BJ (cell line): ENCODE measurements at places on chromosomes 2 and 18.

GRCh38 chr2:101140978-101141655 lies 10.1 kb downstream of the TBC1D8 start:
- DNase-seq: no peak

GRCh38 chr2:14975381-14975780 lies 342.9 kb downstream of the LRATD1 start:
- DNase-seq: no peak

- no peak for DNase-seq
Observed at GRCh38 chr2:219697811-219698747, 70.6 kb downstream of the SLC4A3 start.

- peak; percentile 99 for DNase-seq
Observed at GRCh38 chr18:67864677-67865340, 348.3 kb upstream of the DSEL start.

DNA sequence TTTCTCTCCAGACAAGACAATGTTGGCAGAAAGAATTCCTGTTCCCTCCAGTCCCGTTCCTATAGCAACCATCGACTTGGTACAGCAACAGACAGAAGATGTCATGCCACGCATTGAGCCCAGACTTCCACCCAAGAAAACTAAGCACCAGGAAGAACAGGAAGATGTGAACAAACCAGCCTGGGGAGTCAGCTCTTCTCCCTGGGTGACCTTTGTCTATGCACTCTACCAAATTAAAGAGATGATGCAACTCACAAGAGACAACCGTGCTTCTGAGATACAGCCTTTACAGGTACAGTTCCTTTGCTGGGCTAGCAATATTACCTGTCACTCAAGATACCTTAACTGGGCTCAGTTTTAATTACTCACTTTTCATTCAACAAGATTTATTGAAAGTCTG lies 37.1 kb downstream of the NEMP2 start:
- DNase-seq: no peak

DNA sequence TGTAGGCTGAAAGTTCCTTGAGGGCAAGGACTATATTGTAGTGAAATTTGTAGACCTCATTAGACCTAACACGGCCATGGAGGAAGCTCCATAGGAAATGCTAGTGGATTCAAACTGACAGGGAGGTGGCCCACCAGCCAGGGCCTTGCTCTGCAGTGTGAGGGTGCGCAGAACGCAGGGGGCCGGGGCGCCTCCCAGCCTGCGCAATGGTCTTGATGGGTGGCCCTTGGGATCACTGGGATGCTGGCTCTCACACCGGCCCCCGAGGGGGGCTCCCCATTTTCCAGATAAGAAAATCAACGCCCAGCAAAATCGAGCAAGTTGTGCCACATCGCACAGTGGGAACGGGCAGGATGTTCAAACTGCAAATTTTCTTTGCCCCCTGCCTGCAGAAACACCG lies 655.4 kb downstream of the GALR1 start:
- DNase-seq: no peak

- DNase-seq: no peak
Observed at GRCh38 chr2:9219027-9219445, 12.4 kb downstream of the ASAP2 start.

- no peak for DNase-seq
Observed at GRCh38 chr2:61670591-61671501, 132.7 kb upstream of the XPO1 start.

- no peak for DNase-seq
Observed at GRCh38 chr2:165905854-165906253, 47.7 kb downstream of the TTC21B start.

- no peak for DNase-seq
Observed at GRCh38 chr2:39510140-39510539, 73.1 kb upstream of the MAP4K3 start.

DNA sequence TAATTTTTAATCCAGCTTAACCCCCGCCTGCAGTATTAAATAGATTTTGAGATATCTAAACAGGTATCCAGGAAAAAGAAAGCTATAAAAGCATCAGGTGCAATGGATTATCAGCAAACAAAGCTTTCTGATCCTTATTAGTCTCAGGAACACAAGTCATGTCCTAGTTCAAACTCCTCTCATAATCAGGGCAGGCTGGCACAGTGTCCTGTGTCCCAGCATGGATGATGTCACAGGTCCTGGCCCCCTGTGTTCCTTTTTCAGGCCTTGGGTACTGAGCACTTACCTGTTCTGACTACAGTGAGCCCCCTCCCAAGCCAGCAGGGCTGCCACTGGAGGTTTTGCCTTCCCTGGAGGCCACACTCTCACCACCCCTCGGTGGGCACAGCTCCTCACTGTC lies 19.5 kb upstream of the MRO start:
- DNase-seq: no peak

GRCh38 chr2:181374781-181375675 lies 82.2 kb upstream of the ITGA4 start:
- DNase-seq: no peak

GRCh38 chr2:144507441-144508171 lies 12.3 kb downstream of the ZEB2 start:
- no peak for DNase-seq

GRCh38 chr18:62729487-62730386 lies 14.4 kb downstream of the PHLPP1 start:
- no peak for DNase-seq

DNA sequence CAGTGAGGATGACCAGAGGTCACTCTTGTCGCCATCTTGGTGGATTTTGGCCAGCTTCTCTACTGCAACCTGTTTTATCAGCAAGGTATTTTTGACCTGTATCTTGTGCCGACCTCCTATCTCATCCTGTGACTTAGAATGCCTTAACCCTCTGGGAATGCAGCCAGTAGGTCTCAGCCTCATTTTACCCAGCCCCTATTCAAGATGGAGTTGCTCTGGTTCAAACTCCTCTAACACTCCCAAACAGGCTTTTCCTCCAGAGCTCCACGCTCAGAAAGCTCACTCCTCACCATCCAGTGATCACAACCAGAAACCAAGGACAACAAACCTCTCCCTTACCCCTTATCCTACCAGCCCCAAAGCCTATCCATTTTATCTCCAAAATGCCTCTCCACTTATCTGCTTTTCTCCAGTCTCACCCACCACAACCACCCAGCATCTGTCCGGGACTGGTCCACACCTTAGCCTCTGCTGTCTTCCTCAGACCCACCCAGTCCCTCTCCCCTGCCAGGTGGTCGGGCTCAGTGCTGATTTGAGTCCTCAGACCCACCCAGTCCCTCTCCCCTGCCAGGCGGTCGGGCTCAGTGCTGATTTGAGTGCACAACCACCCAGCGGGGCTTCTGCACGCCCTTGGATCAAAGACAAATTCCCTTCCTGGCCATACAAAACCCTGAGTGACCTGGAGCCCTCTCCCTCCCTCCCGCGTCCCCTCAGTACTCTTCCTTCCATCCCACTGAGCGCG lies 11.7 kb upstream of the SMAD7 start:
- DNase-seq: no peak

GRCh38 chr2:119111115-119111975 lies 47.2 kb downstream of the C1QL2 start:
- no peak for DNase-seq

DNA sequence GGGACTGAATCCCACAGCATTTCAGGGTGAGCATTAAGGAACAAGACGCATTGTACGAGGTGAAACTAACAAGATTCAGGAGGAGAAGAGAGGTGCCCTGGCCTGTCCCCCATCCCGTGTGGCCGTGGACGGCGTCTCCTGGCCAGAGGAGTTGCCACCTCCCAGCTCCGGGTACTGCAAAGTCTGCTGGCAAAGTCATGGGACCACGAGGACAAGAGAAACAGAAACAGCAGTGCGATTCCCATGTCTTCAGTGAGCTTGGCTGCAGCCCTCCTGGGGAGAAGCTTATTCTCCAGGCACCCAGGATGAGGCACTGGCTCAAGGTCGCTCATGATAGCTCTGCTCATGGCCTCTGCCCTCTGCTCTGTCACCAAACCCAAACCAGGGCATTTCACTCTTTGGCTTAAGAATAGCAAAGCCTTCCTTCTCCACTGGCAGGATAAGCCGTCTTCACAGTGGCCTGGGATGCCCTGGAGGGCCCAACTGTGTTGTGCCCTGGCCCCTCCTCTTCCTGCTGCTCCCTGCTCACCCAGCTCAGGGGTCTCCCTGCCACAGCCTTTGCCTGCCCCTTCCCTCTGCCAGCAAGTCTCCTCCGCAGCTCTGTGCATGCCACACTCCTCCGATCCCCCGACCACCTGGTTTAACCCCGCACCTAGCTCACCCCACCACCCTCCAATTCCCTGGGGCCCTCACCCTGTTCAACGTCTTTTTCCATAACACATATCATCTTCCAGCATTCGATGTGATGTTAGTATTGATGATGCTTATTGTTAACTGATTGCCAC lies 144.8 kb downstream of the PXDN start:
- DNase-seq: no peak

GRCh38 chr2:65630643-65631042 lies 198.2 kb upstream of the SPRED2 start:
- DNase-seq: peak; percentile 19

- no peak for DNase-seq
Observed at GRCh38 chr2:71275939-71276310, 49.0 kb upstream of the PAIP2B start.

DNA sequence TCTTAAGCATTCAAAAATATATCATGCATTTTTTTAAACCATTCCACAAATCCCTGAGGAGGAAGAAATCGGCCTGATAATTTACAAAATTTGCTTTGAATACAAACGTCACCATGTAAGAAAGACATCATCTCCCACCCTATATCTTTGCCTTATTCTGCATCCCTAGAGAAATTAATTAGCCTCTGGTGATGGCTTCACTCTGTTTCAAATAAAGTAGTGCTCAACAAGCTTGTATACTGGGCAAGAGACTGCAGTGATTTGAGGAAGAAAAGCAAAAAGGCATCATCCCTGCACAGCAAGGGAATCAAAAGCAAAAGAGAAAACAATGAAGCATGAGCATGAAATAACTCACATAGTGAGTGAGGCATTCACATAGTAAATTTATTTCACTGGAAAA lies 375.5 kb downstream of the CDH7 start:
- no peak for DNase-seq

DNA sequence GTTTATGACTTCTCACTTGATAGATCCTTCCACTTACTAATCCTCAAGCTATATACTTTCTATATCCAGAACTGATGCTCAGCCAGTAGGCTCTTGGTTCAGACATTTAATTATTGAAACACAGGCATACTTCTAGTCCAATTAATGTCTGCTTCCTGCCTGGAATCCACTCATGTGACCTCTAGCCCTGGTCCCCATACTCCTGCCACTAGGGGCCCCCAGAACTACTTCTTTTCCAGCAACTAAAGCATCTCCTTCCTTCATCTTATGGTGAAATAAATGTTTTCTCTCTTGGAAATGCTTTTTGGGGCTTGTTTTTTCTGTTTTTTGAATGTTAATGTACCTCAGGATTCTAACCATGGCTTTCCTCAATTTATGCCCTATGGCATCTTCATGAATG lies 527.6 kb downstream of the SATB2 start:
- no peak for DNase-seq

- no peak for DNase-seq
Observed at GRCh38 chr2:192534072-192534471, 339.3 kb upstream of the TMEFF2 start.

DNA sequence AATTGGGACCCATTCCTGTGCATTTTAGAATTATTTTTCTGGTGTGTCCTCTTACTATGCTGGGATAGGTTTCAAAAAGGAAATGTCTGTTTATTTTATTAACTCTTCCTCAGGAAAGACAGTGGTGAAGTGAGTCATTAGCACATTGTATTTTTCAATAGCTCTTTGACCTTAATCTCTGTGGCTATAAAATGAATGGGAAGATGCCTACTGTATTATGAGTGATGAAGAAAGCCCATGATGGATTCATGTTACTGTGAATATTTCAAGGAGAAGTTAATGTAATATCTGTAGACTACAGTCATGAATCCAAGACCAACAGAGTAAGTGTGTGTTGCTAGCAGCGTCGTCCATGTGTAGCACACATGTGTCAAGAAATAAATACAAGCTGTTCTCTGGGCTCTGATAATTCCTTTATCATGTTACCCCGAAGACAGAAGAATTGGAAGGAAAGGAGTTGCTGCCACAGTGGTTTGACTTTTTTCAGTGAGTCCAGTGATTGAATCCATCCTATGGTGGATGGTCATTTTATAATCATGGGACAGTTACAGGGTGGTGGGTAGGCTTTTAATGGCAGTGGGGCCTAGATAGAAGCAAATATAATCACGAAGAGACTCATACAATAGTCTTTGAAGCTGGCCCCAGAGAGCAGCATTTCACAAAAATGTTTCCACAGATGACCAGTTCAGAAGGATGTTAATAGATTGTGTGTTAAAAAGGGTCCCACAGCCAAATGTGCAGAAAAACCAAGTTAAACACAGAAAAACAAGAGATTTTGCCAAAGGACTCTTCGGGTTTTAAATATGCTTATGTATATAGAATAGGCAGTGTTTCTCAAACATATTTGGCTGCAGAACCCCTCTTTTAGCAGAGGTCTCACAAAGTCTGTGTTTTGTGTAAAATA lies 239.7 kb upstream of the RASGRP3 start:
- no peak for DNase-seq

DNA sequence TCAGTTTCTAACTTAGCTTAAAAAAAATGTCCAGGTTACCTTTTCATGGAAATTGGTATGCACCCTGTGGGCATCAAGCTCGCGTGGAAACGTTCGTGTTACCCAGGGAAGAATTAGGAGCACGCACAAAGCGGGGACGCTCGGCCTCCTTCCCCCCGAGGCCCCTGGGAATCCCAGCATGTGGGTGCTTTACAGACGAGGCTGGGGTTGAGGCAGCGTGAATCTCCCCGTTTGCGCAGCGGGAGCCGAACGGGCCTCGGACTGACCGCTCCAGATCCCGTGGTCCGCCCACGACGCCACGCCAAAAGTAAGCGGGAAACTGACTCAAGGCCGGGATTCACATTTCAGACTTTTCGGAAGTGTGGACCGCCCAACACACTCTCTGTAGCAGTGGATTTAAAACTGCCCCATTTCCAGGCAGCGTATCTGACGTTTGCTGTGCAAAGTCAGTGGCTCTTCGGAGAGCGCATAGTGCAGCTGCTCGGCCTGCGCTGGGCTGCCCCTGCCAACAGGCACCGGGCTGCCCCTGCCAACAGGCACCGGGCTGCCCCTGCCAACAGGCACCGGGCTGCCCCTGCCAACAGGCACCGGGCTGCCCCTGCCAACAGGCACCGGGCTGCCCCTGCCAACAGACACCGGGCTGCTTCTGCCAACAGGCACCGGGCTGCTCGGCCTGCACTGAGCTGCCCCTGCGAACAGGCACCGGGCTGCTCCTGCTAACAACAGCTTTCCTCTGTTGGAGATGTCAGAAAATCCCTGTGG lies 49.7 kb downstream of the SH3YL1 start:
- DNase-seq: no peak

GRCh38 chr2:64534363-64534762 lies 10.2 kb downstream of the AFTPH start:
- DNase-seq: no peak
